A172 (cell line): ENCODE measurements at places on chromosomes 12 and 14.

DNA sequence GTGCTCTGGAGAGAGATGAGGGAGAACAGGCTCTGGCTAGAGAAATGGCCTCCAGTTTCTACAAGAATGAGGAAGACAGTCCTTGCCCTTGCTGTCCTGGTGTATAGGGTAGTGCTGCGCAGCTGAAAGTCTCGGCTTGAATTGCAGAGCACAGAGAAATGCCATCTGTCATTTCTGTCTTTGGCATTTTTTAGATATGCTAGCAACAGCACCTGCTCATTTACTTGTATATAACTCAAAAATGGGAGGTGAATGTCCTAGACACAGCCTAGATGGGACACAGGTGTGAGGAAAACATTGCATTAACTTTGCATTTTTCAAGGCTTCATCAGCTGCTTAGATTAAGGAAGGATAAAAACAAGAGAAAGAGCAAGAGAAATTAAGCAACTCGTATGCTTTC lies 35.8 kb downstream of the GPR19 start:
- DNase-seq, result no peak

DNA sequence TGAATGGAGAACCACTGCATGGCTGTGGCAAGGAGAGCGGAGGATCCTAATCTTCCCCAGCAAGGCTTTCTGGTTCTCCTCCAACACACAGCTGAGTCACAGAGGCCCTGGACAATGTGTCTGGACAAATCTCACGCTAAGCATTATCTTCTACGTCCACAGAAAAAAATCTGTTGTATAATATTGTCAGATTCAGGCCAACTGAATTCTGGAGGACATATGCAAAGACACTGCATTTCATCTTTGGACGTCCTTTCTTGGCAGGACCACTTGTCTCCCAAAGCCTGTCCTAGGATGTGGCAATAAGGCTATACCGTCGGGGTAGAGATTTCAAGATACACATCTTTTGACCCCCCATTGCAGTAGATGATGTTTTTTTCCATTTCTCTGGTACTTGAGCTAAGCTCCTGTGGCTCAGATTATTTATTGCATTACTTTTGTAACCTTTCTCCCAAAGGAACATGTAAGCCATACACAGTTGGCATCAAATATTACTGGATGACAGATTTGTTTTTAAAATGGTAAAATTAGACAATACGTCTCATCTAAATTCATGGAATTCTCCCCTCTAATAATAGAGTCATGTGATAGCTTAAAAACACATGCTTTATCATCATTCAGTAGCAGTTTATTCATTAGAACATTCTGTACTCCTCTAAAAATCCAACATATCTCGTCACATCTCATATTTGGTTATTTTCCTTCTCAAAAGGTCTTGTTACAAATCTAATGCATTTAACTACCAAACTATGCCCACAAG lies 19.4 kb downstream of the LMO3 start:
- no peak for DNase-seq

- DNase-seq, result no peak
Measured at GRCh38 chr12:60211244-60211643, 615.4 kb downstream of the SLC16A7 start.

GRCh38 chr12:82448911-82449578 lies 90.7 kb downstream of the METTL25 start:
- no peak for DNase-seq

DNA sequence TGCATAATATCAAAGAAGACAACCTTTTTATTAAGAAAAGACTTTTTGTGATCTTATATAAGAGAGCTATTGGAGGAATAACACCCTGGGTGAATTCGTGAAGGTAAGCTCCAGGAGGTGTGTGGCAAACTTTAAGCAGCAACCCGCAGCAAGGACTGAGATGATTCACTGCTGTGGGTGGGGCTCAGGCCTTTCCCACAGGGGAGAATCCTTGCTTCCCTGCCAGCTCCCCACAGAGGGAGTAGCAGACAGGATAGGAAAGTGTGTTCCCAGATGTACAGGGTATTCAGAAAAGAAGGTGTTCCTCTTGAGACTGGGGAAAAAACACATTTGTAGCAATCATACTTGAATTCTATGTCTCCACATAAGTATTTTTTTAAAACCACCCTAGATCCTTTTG lies 9.2 kb downstream of the NDUFA12 start:
- peak; percentile 80 for DNase-seq

GRCh38 chr14:38143170-38143569 lies 64.5 kb upstream of the SSTR1 start:
- peak; percentile 22 for DNase-seq

DNA sequence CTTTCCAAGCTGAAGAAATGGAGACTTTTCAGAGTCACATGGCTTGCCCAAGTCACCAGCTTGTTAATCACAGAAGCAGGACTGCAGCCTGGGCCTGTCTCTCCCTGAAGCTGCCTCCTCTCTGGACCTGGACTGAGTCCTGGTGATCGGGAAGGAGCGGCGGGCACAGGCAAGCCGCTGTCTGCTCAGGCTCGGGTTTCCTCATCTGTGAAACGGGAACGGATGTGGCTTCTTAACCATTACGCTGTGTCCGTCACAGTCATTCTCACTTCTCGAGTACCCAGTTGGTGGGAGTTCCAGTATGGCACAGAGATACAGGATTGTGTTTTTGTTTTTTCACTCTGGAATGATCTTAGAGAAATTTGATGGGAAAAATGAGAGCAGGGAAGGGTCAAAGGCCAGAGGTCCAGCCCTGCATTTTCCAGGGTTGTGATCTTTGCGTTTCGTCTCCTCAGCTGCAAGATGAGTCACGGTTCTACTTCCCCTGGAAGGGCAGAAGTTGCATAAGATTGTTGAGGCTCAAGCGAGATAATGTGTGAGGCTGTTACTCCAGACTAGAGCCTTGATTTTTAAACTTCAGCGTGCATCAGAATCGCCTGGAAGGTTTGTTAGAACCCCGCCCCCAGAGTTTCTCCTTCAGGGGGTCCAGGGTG lies 7.6 kb upstream of the LRTM2 start:
- DNase-seq, result no peak

DNA sequence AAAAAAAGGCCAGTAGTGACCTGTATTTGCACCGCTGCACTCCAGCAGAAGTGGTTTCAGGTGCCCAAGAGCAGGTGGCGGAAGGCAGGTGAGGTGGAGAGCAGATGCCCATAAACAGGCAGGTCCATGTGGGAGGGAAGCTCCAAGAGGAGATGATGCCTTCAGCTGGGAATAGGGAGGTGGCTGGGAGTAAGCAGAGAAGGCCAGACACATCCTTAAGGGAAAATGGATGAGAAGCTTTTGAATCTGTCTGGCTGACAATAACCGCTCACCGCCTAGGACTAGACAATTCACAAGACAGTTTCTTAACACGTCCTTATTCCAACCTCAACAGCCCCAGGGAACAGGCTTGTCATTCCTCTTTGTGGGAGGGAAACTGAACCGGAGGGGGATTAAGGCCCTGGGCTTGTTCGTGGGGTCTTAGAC lies 43.9 kb upstream of the PLEKHG6 start:
- no peak for DNase-seq

GRCh38 chr14:29716150-29716549 lies 211.5 kb downstream of the PRKD1 start:
- DNase-seq, result no peak

DNA sequence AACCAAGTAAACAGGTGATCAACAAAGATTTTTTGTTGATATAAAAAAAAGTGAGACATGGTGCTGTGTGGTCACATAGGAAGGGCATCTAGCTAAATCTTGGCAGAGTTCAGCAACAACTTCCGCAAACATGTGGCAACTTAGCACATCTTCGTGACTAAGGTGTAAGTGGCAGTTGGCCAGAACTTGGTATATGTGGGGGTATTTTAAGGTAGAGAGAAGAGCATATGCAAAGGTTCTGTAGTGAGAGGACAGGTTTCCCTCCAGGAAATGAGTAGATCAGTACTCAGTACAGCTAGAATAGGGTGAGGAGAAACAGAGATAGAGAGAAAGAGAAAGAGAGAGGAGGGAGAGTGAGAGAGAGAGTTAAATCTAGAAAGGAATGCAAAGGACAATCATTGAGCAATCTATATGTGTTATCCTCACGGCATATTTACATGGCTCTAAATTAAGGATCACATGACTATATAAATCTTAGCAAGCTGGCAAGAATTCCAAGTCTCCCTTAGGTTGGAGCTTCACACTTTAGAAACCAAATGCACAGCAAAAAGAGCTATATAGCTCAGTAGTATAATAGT lies 227.7 kb upstream of the HMGA2 start:
- no peak for DNase-seq

DNA sequence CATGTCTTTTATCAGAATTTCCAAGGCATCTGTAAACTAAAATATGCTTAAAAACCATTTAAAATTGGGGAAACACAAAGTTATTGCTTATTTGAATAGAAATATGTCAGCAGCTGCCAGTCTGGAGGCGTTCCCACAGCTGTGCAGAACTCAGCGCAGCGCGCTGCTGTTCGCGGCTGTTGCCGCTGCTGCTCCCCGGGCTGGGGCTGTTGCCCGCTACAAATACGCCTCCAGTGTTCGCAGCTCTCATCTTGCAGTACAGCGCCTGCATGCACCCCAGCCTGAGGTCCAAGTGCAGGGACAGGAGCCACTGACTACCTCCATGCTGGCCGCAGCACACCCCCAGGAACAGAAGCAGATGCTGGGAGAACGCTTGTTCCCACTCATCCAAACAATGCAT lies 216.2 kb downstream of the SLC16A7 start:
- no peak for DNase-seq

GRCh38 chr14:90409209-90409730 lies 12.4 kb downstream of the CALM1 start:
- peak; percentile 99 for DNase-seq

- no peak for DNase-seq
Measured at GRCh38 chr14:75030147-75030546, 21.1 kb downstream of the MLH3 start.

- DNase-seq, result no peak
Measured at GRCh38 chr14:54638135-54638446, 71.2 kb downstream of the SAMD4A start.

GRCh38 chr14:77063571-77064171 lies 34.4 kb upstream of the CIPC start:
- DNase-seq, result no peak

GRCh38 chr12:124652661-124653060 lies 85.2 kb upstream of the NCOR2 start:
- no peak for DNase-seq

DNA sequence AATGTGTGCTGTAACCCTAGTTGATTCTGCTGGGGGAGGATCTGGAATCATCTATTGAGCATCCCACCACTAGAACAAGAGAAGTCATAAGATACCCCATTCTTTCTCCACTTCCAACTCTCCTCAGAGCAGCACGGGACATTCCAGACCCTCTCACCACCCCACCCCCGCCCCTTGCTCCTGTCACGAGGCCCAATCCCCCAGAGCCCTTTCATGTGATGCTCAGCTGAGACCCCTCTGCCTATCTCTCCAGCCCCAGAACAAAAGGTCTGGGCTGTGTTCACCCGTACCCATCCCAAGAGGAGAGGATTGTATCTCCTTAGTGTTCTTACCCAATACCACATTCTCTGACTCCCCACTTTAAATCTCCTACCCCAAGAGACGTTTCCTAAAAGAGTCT lies 602 bp downstream of the PMEL start:
- no peak for DNase-seq

- peak; percentile 55 for DNase-seq
Measured at GRCh38 chr12:62640910-62641448, 174.4 kb downstream of the MON2 start.

DNA sequence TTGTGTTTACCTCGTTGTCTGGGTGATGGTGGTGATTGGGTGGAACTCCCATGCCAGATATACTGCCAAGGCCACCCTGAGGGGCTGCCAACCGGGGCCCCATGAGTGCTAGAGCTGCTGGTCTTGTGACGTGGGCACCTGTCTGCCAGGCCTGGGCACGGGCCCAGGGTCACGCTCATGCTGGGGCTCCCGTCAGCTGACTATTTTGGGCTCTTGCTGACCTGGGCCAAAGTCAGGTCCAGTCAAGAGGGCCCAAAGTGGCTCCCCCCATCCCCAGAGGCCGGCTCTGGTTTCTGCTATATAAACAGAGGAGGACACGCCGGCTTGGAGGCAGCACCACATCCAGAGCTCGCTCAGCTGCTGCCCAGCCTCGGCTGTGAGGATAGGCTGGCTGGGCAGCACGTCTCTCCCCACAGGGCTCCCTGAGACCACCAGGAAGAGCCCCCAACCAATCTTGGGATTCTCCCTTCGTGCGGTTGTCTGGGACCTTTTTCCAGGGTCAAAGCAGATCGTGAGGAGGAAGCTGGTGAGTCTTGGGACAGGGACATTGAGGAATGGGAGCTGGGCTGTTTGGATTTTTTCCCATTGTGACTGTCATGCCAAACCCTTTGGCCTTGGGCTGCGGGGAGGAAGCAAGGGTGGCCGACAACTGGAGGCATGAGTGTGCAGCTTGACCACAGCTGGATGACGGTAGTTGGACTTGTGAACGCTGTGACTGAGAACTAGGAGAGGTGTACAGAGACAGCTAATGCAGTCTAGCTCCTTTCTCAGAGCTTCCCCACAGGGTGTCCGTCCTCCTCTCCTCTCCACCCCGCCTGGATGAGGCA lies 7.6 kb upstream of the NR4A1 start:
- no peak for DNase-seq

GRCh38 chr14:103112400-103113243 lies 10.6 kb upstream of the TNFAIP2 start:
- no peak for DNase-seq
